ENCODE measurements at places on chromosomes 12 and 14.

DNA sequence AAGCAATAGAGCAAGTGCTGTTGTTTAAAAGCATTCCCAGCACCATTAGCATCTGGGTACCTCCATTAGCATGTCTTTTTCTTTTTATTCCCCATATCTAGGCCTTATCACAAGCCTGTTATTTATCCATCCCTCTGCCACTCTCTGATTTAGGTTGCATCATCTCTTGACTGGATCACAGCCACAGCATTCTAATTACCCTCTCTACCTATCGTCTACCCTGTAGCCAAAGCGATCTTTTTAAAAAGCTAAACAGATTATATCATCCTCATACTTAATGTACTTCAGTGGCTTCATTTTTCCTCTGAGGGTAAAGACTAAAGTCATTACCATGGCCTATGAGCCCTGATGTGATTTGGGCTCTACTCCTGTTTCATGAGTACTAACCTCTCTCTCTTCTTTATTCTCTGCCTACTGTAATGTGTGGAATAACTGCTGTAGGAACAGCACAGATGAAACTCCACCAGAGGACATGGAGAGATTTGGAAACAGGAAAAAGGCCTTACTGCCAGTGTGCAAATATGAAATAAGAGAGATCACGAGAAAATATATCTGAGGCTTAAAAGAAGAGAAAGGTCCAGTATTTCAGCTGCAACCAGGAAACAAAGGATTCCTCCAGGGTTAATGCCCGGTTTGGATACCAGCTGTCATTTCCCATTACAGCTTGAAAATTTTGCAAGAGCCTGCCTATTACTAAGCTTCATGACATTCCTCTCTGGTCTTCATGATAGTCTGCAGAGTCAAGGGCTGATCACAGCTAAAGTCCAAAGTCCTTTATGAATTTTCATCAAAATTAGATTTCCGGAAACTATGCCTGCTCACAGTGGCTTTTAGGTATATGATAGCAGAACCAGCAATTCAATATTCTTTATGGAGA, 422.5 kb upstream of the PDE3A start:
- DNase-seq, result no peak

DNA sequence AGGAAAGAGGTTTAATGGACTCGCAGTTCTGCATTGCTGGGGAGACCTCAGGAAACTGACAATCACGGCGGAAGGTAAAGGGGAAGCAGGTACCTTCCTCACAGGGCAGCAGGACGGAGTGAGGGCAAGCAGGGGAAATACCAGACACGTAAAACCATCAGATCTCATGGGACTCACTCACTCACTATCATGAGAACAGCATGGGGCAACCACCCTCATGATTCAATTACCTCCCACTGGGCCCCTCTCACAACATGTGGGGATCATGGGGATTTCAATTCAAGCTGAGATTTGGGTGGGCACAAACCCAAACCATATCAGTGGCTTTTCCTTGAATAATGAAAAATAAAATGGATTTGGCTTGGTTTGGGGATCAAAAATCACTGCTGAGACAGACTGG, 380.5 kb downstream of the VRK1 start:
- DNase-seq, result no peak

GRCh38 chr12:120237360-120238171, 28.0 kb downstream of the PXN start:
- peak; percentile 90 for DNase-seq

DNA sequence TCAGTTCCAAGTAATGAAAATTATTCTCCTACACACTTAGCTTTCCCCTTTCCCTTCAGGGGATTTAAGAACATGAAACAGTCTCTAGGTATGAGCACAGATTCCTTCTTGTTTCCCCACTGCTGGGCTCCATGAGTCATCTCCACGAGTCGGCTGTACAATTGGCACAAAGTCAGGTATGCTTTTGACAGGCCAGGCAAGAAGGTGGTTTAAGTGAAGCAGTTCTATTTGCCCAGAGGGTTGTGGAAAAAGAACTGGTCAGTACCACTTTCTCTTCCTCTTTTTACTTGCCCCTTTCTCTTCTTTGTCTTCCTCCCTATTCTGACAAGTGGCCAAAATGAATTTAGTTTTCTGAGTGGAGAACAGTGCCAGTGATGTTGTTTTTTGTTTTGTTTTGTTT, 16.3 kb downstream of the DYNC1H1 start:
- DNase-seq, result peak; percentile 72

- DNase-seq, result no peak
Measured at GRCh38 chr12:49346659-49347310, at the start of gene DNAJC22. TSS of gene DNAJC22 (plus strand) at chr12:49346888. CDS start at chr12:49348873, 1,985 bp downstream.

- DNase-seq, result no peak
Measured at GRCh38 chr12:8996682-8997405, 7.5 kb downstream of the KLRG1 start.

DNA sequence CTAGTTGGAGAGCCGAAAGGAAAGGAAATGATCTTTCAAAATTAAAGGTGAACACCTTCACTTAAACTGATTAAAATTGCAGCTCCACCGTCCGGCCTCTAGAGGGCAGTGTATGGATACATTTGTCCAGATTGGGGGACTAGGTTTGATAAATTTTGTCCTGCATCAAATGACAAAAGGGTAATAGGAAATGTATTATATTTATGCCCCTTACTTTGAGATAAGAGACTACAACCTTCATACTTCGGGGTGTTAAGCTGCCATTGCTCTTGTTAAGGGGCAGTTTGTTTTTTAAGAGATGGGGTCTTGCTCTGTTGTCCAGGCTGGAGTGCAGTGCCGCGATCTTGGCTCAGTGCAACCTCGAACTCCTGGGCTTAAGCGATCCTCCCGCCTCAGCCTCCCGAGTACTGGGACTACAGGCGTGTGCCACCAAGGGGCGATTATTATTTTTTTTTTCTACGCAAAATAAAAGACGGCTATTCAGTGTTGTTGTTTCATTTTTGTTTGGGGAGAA, 818 bp upstream of the SUOX start:
- peak; percentile 46 for DNase-seq

- DNase-seq, result no peak
Measured at GRCh38 chr12:112862636-112863290, 44.0 kb upstream of the OAS1 start.

DNA sequence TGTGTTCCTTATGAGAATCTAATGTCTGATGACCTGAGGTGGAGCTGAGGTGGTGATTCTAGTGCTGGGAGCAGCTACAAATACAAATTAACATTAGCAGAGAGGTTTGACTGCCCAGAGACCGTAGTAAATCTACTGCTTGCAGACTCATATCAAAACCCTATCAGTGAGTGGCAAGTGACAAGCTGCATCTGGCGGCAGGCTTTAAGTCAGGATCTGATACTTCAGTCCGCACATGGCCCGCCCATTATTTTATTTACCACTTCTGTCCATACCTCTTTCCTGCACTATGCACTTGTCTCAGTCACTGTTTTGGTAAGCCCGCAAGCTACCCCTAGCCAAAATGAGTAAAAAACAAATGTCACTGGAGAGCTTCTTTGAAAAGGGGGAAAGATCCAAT, 11.4 kb downstream of the CEP128 start:
- no peak for DNase-seq

DNA sequence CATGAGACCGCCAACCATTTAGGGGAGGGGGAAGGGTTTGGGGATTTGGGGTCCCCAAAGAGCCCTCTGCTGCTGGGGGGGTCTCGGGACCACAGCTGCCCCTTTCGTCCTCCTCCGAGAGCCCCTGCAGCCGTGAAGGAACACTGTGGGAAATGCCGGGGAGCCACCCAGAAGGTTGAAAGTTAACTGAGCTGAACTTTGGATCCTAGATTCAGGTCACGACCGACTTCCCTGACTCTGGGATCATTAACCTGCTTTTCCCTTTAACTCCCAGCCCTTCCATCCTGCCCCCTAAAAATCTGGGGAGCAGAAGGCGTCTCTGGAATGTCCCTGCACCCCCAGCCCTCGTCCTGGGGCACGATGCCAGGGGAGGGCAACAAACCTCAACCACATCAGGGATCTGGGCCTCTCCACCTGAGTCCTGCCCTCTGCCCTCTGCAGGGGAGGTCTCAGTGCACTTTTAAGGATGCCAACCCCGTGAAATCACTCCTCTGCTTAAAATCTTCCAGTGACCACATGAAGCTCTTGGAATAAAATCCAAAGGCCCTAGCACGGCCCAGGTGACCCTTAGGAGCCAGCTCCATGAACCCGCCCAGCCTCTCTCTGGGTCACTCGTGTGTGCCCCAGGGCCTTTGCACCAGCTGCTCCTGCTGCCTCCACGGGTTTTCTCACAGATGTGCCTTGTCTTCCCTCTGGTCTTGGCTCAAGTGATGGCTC, 95.0 kb downstream of the RFLNA start:
- no peak for DNase-seq

DNA sequence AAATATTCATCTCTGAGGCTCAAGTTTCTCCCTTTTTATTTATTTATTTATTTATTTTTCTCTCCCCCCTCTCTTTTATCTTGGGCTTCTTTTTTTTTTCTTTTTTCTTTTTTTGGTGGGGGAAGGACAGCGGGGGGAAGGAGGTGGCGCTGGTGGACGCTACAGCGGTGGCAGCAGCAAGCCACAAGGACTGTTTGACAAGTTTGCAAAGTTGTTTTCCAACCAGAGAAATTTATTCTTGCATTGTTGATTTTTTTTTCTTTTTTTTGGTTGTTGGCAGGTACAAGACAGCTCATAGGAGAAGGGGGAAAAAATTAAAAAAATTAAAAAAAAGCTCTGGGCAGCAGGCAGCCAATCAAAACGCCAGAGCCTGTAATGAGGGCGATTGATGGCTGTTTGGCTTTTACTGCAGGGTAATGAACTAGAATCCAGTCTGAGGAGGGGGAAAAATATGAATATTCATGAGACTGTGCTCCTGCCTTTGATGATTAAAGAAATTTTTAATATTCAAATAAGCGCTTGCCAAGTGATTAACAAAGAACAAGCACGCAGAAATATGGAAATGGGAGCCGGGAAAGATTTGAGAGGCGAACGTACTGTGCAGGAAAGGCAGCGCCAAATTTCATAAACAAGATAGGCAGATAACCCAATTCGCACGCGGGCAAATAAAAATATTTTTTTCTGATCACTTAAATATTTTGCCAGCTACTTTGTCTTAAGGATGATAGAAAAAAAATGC, 36.2 kb downstream of the BCL11B start:
- no peak for DNase-seq

DNA sequence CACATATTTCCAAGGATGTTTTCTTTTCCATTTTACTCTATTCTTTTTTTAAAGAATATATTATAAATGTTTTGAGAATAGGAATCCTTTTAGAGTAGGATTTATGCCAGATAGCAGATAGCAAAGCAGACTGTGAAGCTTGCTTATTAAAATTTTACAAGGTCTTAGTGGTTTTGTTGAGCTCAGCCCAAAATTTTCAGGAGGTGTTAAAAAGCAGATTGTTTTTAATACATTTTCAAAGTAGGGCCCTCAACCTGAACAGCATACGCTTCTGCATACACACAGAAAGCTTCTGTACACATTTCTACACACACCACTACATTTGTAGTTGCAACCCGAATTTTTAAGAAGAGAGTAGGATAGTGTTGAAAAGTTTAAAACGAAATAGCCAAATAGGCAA, 151.0 kb downstream of the EPS8 start:
- DNase-seq, result no peak

- no peak for DNase-seq
Measured at GRCh38 chr12:101941306-101942249, 64.2 kb downstream of the DRAM1 start.

DNA sequence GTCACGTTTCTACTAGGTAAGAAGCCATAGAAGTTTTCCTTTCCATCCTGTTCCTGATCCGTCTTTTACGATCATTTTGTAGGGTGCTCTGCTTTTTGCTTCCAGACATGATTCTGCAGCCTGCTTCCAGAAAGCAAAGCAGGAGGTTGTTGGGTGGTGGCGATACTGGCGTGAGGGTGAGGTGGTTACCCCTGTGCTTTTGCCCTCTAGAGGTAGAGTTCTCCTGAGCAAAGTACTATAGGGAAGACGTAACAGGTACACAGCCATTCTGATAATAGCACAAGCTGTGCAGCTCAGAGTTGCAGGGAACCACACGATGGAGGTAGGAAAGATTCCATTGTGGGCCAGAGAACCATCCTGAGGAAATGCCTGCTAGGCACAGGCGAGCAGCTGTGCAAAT, 186.0 kb downstream of the PAH start:
- DNase-seq, result no peak

DNA sequence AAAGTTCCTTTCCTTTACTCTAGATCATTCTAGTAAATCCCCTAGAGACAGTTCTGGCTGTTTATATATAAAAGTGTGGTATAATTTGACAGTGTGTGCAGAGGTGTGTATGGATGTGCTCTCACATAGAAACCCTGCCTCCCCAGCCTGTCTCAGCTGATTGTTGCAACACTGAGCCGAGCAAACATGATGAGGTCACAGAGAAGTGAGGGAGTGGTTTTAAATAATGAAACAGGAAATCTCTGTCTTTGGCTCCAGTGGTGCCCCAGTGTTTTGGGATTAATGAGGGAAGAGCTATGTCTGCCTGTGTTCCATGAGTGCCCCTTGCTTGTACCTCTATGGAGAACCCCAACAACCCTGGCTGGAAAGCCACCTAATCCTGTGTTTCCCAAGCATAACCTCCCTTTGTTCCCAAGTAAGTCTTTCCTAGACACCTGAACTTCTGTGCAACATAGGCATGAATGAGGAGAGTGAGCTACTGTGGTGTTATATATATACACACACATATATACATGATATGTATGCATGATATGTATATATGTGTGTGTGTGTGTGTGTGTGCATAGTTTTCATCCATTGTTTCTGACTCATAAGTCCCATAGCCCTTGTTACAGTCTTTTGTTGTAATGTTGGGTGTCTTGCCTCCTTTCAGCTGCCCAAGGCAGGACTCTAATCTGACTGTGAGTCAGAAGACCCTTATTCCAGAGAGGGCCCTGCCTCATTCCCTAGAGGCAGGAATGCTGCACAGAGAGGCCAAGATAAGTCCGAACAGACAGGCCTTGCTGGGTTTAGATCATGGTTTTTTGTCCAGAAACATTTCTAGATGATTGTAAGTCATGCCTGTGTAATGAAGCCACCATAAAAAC, 18.0 kb downstream of the TRAF3 start:
- DNase-seq, result no peak

DNA sequence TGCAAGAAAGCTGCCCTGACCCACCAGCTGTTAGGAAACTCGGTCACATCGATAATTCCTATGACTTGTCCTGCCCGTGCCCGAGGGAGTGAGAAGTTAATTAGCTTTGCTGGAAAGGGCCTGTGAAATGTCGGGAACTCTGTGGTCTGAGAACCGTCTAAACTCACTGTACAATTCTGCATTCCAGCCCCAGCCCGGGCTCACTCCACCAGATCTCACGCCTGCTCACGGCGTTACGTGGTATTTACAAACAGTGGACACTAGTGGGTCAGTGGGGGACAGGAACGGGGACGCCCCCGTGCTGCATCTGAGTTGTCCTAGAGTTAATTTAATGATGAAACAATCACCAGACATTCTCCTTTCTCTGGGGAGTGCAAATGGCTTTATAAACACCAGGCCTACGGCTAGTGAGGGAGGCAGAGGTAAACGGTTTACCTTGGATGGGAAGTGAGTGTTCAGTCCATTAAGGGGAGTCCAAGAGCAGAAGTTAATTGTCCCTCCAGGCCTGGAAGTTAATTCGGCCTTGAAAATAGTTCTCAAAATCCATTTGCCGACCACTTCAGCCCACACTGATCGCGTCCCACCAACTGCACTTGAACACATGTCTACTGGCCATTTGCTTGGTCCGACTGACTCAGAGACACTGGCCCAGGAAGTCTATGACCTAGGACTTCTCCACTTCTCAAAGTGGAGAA, 93.5 kb upstream of the MED13L start:
- no peak for DNase-seq

- no peak for DNase-seq
Measured at GRCh38 chr12:66898700-66899469, 220.0 kb upstream of the GRIP1 start.

GRCh38 chr14:69580009-69580577, 5.4 kb upstream of the CCDC177 start:
- DNase-seq, result no peak
